ENCODE measurements at places on chromosomes 5 and 9. TPM values are rescaled to one million over a fixed set of nuclear protein-coding genes. Genes with fewer than 3 reads are reported as not detected.

DNA sequence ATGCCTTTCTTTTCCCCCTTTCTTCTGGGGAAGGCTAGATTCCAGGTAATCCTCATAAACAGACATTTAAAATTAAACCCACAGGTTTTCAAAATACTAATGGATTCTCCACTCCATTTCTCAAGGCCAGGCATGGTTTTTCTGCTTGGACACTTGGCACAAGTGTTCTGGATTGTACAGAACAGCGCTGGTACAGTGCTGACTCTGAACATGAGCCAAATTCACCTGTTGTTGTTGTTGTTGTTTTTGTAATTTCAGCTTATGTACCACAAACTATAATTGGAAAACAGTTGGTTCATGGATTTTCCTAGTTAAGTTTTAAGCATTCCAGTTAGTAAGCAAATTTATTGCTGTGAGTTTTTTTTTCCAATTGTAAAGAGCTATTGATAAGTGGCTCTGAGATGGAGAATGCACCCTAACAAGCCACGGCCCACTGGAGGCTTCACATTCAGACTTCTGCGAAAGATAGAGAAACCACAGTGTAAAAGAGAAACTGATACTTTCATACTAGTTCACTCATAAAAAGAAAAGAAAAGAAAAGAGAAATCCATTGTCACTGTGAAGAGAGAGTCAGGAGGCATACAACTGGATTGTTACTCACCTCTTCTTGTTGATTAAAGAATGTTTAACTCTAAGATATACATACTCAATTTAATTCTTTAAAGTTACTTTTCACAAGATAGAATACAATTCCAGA lies 16.2 kb upstream of the ITGA1 start:
- no peak for DNase-seq

- no peak for DNase-seq
Measured at GRCh38 chr5:34831303-34831702, 7.7 kb upstream of the TTC23L start.

DNA sequence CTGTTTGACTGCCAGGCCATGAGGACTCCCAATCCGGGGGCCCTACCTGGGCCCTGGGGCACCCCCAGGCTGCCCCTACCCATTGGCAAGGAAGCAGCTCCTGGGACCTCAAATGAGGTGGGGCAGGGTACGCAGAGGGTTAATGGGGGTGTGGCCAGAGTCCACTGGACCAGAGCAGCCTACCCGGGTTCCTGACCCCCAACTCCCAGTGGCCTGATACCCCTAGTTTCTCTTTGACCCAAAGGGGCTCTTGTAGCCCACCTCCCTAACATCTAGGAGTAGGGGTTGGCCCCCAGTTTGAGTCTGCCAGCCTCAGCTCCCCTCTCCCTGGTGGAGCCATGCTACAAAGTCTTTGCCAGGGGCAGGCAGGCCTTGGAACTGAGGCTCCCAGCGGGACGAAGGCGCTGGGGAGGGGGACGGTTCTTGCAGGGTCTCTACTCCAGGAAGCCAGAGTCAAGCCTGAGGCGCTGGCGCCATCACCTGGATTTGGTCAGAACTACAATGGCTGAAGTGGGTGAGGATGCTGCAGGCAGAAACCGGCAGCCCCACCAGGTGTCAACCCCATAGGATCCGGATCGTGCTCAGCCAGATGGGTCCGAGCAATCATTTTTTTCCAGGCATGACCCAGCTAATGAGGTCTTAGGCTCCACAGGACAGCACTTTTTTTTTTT lies 8.4 kb upstream of the CERCAM start:
- peak; percentile 50 for DNase-seq

- no peak for DNase-seq
Measured at GRCh38 chr9:114112325-114112724, 13.2 kb upstream of the KIF12 start.

GRCh38 chr5:55324815-55325418 lies 17.1 kb downstream of the MTREX start:
- DNase-seq = no peak

- DNase-seq = no peak
Measured at GRCh38 chr5:37198061-37198460, 51.1 kb downstream of the CPLANE1 start.

GRCh38 chr9:2495221-2496005 lies 126.2 kb upstream of the VLDLR start:
- no peak for DNase-seq

DNA sequence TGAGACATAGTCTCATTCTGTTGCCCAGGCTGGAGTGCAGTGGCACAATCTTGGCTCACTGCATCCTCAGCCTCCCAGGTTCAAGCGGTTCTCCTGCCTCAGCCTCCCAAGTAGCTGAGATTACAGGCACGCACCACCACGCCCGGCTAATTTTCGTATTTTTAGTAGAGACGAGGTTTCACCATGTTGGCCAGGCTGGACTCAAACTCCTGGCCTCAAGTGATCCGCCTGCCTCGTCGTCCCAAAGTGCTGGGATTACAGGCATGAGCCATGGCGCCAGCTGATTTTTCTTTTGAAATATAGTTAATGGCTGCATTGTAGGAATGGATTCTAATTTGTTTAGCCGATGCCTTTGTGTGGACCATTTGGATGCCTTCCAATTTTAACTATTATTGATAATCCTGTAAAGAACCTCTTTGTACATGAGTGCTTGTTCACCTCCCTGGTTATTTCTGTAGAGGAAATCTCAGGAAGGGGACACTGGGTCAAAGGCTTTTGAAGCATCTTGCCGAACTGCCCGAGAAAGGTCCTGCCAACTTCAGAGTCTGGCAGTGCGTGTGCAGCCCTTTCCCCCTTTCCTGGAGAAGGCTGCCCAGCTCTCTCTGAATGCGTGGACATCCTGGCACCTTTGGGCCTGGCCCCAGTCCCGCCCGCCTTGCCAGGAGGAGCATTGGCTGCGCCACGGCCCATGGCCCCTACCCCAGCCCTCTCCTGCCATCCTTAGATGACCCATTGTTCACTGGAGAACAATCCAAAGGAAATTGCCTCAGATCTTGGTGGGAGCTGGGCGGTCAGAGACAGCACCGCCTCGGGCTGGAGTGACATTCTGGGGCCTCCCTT lies 8.9 kb upstream of the NUP214 start:
- peak; percentile 65 for DNase-seq

- DNase-seq = no peak
Measured at GRCh38 chr5:158198636-158199035, 339.7 kb upstream of the CLINT1 start.

DNA sequence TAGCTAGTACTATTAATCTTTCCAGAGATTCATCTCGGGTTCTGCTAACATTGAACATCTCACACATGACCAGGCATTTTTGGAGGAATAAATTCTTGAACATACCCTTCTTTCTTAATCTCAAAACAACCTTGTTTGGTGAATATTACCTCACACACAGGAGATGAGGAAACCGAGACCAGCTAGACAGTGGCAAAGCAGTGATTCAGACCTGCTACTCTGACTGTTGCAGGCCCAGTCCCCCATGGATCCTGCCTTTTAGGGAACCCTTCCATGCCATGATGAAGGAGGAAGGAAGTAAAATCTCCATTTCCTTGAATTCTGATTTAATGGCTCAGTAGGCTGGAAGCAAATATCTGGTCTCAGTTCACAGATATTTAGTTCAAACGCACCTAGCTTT lies 2.6 kb downstream of the PCSK5 start:
- DNase-seq = no peak

- no peak for DNase-seq
Measured at GRCh38 chr5:92308679-92309078, 925.6 kb upstream of the ARRDC3 start.

GRCh38 chr5:159262472-159262858 lies 625 bp upstream of the UBLCP1 start:
- no peak for DNase-seq

MOB3B gene
- total RNA-seq = 5.7 TPM

DRD1 gene
- total RNA-seq = 0.15 TPM
